Anterior cingulate cortex (tissue), 58 donors: ENCODE measurements at places on chromosomes 7 and 10.

DNA sequence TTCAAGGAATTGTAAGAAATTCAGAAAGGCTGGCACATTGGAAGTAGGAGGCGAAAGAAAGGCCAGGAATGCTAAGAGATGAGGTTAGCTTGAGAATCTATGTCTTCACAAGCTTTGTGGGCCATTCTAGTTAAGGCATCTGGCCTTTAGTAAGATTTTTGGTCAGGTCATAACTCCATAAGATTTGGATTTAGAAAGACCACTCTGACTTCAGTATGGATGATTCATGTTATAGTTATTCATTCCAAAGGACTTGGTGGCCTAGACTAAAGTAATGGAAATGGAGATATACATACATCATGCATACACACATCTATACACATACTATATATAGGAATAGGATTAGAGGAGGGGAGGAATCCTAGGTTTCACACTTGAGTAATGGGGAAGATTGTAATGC is 77.5 kb downstream of the SEPTIN7 start:
- DNase-seq, result no peak

DNA sequence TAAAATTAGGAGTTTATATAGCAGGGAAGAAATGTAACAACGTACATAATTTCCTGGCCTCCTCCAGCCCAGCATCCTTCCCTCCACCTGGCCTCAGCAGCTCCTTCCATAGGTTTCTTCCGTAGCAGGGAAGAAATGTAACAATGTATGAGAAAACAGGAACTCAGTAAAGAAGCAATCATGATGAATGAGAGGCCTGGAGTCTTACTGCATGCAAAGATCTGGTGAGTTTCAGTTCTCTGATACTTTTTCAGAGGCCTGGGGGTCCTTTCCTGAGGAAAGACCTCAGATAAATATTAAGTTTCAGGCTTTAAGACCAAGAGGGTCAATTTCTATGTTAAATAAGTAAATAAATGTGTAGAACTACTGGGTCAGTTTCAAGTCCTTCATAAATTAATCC is 155.7 kb upstream of the C7orf33 start:
- DNase-seq, result no peak

DNA sequence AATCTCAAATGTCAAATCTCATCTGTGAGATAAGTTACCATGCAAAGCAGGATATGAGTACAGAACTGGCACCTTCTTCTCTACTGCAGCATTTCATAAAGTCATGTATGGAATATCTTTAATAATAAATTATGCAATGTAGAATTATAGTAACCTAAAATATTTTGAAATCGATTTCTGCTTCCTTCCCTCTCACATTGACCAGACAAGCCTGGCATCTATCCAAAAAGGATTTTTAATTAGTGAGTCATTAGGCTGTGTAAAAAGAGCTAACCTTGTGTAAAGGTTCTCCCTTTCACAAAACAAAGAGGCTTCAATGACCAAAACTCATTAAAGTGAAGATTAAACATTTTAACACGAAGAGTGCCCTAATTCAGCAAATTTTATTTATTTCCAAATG is 48.8 kb upstream of the EXOC6 start:
- DNase-seq, result no peak

DNA sequence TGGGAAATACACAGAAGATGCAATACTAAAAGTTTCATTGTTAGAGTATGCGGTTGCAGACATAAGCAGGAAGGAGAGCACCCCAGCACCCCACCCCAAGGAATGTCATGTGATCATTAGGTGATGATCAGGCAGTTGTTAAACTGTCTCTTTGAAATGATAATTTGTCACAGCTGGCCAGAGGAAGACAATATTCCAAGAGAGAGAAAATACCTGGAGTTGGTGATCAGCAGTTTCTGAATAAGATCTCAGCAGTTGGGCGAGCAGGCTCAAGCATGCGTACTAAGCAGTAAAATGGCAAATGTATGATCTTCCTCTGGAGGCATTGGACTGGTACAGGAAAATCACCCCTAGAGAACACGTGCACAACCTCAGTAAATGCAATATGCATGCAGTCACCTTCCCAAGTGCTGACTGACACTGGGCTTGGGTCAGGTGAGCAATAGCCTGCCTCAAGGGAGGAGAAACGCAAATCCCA is 250.1 kb upstream of the MBL2 start:
- DNase-seq, result no peak

DNA sequence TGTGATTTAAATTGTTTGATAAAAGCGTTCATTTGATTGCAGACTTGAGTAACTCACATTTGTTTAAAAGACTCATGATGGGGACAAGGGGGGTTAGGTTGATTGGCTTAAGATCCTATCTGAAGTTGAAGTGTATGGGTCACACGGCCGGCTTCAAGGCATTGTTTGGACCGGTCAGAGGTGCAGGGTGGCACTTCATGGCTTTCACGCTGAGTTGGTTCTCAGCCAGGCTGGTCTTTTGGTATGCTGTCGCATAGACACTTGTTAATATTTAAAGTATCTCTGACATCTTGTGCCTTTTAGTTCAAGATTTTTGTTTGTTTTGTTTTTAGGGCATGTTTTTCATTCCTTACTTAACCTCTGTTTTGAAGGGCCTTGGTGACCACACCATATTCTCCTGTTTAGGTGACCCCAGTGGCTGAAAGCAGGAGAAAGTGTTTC is 58.1 kb downstream of the CCNY start:
- DNase-seq, result no peak

GRCh38 chr10:118307220-118307619 is 34.9 kb downstream of the FAM204A start:
- DNase-seq, result no peak

DNA sequence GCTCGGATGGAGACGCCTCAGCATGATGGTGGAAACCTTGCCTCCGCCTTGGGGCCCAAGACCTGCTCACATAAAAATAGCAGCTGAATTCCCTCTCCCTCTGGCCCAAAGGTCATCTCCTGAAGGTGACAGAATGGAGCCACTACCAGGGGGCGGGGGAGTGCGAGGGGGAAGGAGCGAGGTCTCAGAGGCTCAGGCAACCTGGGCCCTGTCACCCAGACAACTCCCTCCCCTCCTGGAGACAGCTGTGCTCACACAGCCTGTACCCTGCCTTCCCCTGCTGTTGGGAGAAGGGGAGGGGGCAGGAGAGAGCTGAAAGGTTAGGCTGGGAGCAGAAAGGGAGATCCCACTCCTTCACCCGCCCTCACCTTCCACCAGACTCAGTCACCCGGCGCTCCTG is 173.0 kb upstream of the RHEB start:
- DNase-seq, result no peak

GRCh38 chr10:88119160-88119559 is 255.7 kb downstream of the PTEN start:
- no peak for DNase-seq

DNA sequence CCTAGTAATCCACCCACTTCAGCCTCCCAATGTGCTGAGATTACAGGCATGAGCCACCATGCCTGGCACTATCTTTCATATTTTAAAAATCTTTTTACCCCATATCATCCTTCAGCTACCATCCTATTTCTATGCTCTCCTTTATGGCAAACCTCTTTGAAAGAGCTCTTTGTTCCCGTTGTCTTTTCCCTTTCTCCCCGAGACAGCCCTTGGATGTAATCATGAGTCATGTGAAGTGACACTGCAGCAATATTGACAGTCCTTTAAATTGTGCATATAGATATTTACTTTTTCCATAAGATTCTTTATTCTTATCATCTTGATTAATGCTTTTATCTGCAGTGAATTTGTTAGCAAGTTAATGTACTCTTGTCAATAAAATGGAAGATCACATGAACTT is 286.6 kb downstream of the ANKRD7 start:
- no peak for DNase-seq

GRCh38 chr10:123858077-123858681 is 33.4 kb downstream of the CPXM2 start:
- no peak for DNase-seq

DNA sequence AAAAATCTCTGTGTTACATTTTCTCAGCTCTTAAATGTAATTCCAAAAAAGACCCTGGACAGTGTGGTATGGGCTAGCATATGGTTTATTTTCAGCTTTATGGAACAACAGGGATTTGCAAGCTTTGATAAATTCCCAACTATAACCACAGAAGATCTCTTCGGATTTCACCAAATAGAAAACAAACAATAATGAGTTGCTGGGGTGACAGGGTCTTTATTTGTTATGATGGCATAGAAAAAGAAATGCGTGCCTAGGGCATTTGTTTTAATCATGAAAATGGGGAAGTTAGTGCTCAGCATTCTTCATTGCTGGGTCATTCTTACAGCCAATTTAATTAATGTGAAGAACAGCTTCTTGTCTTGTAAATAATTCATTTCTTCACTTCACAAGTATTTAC is 139.0 kb downstream of the LRRN3 start:
- no peak for DNase-seq

DNA sequence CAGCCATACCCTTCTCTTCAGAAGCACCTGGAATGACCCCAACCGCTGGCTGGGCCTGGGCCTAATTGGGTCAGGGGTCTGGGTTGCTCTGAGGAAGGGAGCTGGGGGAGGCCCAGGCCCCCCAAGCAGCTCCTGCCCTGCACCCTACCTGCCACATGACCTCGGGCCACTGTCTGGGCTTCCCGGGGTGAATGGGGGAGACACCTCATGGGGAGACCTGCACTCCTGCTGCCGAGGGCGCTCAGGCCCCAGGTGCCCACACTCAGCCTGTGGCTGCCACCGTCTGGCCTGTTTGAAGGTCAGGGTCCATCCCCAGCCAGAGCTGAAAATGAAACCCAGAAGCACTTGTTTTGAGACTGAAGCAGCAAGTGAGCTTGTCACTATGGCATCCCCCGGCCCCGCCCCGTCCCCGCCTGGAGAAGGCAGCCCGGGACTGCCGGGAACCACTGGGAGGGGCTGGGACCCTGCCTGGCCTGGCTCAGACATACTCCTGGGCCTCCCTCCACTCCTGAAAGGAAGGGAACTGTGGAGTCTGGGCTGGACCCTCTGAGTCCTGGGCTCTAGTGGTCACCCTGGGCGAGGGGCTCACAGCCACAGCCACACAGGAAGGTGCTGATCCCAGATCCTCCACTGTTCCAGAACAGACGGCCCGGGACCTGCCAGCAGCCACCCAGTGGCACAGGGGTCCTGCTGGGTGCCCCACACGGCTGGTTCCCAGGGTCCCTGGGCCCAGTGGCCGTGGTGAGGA is 7.4 kb upstream of the MICALL2 start:
- peak; percentile 26 for DNase-seq

GRCh38 chr7:77441046-77441445 is 24.9 kb upstream of the GSAP start:
- no peak for DNase-seq

DNA sequence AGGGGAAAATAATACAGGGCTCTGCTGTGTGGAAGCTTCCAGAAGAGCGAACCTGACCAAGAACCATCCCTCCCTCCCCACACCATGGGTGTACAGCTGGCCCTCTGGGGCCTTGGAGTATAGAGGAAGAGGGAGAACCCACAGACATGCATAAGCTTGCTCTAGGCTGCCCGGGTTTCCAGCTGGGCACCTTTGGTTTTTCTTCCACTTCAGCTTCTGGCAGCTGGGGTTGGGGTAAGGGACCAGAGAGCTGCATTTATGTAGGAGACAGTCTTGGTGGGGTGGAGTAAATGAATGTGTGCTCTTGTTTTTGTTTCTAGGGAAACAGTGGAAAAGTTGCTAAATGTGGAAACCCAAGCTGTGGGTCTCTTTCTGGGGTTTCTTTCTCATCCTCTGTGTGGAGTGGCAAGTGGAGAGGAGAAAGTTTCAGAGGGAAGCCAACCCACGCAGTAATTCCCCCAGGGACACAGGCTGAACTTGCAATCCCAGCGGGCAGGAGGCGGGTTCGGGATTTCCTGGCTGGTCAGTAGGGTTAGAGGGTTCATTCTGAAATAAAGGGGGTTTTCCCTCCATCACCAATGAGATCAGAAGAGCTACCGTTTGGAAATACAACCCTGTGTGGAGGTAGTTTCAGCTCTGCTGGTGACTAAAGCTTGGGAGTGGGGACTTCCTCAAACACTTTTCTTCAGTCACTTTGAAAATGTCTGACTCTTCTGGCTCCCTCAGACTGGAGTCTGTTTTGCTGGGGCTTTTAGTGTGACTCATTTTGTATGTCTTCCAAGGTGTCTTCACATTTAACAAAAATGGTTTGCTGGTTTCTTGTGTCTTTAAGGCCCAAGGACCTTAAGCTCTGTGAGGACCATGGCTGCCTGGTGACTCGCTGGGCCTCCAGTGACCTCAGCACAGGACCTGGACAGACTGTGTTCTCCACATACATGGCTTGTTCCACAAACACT is 22.2 kb upstream of the SRGN start:
- no peak for DNase-seq

DNA sequence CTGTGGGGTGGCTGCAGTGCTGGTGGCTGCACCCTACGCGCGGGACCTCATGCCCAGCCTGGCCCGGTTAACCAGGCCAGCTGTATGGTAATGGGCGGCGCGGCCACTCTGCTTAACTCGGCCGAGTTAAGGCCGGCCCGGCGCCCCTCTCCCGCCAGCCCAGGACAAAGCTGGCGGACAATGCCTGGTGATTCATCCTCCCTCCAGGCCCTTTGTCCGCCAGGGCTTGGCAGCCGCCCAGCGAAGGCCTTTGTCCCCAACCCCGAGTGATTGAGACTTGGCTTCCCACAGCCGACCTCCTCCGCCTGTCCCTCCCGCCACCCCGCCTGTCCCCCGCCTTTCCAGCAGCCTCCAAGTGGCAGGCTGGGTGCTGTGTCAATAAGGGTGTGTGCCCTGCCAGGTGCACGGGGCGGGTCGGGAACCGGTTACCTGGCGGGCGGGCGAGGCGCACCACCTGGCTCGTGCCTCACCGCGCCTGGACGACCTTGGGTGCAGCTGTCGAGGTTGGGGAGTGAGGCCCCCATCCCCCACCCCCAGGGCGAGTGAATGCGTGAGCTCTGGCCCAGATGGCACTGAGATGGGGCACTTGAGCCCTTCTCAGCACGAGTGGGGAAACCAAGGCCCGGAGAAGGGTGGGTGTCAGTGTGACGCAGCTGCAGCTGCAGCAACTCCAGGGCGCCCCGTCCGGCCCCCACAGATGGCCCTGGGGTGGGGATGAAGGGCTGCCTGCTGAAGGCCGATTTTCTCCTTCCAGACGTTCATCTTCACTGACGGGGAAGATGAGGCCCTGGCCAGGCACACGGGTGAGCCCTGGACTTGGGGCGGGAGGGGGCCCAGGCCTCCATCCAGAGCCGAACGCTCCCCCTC is 4.6 kb downstream of the LFNG start:
- peak; percentile 70 for DNase-seq

GRCh38 chr10:74377476-74377875 is 226.5 kb downstream of the ADK start:
- DNase-seq, result no peak
